ENCODE measurements at places on chromosomes 3 and 15.
A peak's percentile ranks its signal among the peaks of the same experiment; 100 is the strongest.

- DNase-seq: no peak
These were observed 58.5 kb upstream of the RAP2B start for GRCh38 chr3:153103406-153103945.

DNA sequence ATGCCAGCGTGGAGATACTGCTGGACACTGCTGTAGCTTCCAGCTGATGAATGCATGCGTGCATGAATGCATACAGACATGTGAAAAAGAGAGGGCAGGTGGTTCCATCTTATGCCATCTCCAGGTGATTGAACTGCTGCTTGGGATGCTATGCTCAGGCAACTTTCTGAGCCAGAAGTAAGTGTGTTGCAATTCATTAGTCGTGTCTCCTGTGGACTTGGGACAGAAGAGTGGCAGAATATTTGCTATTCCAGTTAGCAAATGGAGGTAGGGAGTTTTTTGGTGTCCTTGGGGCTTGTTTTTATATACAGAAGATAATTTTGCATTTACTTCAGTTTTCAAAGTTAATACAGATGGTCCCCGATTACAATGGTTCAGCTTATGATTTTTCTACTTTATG, 33.3 kb downstream of the ANKDD1A start:
- DNase-seq: no peak

GRCh38 chr15:54256190-54256589, 277.9 kb downstream of the UNC13C start:
- DNase-seq: no peak

GRCh38 chr3:124941771-124942170, 7.2 kb upstream of the MUC13 start:
- no peak for DNase-seq

DNA sequence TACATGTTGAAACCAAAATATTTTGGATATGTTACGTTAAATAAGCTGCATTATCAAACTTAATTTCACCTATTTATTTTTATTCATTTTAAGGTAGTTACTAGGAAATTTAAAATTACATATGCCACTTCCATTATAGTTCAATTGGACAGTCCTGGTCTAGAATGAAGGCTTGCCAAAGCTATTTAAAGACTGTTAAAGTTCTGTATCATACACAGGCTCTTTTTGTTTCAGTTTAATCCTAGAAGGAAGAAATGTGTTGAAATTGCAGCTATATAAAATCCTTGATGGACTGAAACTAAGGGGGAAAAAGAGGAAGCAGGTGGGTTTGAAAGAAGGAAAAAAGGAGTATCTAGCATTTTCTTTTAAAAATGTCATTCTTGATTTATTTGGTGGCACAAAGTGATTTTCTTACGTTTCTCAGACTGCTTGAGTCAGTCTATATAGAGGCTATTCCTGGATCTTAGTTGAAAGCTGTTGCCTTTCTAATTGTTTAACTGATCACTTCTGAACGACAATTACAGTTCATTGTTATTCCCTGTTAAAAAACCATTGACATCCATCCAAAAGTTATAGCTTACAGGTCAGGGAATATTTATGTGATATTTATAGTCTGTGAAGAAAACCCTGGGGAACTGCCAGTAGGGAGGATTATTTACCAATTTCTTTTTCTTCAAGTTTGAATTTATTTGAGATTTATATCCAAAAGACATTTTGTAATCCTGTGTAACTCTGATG, 195.0 kb downstream of the RORA start:
- DNase-seq: no peak

DNA sequence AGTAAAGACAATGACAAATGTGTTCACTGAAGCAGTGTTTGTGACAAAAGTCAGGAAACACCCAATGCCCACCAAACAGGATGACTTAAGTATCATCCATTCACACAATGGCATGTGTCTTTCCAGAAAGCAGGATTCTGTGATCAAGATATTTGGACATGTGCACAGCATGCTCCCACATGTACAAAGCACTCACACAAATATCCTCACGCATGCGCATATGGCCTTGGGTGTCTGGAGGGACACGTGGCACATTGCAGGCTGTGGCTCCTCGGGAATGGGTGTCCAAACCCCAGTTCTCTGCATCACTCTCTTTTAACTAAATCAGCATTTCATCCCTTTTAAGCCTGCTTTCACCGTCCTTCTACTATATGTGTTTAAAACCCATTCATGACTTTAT, 130.5 kb downstream of the KLF13 start:
- DNase-seq: no peak

- DNase-seq: no peak
These were observed 181.3 kb downstream of the LSAMP start for GRCh38 chr3:116263842-116264545.

DNA sequence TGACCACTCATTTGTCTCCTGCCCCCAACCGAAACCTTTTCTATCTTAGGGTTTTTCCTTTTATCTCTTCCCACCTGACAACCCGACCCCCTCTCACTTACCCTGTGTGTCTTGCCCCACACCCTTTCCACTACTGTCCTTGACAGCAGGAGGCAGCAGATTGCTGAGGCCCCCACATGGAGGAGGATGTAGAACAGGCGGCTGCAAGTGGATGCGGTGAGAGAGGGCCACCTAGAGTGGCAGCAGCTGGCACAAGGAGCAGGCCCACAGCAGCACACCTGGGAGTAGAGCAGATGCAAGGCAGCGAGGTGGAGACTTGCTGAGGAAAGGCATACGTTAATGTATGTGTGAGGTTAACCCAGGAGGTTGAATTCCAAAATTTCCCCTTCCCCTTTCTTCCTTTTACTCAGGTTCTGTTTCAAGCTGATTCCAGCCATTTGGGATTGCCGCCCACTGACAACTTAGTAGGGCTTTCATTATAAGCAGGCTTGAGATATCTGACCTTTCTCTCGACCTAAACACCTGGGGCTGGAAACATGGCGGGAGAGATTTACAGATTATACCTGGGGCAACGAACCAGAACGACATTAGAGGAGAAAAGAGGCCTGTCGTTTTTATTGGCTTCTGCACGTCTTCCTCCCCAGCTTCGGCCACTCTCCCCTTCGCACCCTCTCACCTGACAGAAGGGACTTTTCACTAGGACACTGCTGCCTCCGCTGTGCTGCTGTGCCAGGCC, 643 bp downstream of the SERINC4 start:
- DNase-seq: no peak

DNA sequence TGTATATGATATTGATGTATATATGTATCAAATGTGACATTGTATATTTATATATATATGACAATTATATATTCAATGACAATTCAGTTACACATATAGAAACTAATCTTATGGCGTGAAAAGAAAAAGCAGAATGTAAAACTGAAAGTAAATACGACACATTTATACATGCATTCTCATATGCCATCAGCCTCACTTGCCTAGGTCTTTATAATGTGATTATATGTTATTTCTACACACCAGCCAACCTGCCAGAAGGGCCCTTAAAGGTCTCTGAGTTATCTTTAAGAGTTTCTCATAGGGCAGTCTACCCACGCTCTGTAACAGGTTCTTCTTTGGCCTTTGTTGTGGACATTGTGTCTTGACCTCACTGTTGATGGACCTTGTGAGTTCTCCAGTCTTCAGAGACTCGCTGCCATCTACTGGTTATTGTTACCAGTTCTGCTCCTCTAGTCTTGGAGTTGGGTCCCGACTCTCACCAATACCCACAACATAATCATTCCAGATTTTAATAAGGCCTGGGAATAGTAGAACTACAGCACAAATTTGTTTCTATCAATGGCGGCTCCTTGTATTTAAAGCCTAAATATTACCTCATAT, 371.5 kb upstream of the GOLIM4 start:
- peak; percentile 31 for DNase-seq

Data from iPS DF 6.9 (cell line).